T-helper 9 cell (primary cell): ENCODE measurements at places on chromosomes 4 and X.

GRCh38 chrX:20060961-20061748 is 55.6 kb downstream of the MAP7D2 start:
- no peak for DNase-seq

GRCh38 chrX:107826238-107827029 is 768 bp downstream of the MID2 start:
- DNase-seq = peak; percentile 1

- no peak for DNase-seq
Measured at GRCh38 chr4:32589853-32590252, 1869.7 kb downstream of the PCDH7 start.

DNA sequence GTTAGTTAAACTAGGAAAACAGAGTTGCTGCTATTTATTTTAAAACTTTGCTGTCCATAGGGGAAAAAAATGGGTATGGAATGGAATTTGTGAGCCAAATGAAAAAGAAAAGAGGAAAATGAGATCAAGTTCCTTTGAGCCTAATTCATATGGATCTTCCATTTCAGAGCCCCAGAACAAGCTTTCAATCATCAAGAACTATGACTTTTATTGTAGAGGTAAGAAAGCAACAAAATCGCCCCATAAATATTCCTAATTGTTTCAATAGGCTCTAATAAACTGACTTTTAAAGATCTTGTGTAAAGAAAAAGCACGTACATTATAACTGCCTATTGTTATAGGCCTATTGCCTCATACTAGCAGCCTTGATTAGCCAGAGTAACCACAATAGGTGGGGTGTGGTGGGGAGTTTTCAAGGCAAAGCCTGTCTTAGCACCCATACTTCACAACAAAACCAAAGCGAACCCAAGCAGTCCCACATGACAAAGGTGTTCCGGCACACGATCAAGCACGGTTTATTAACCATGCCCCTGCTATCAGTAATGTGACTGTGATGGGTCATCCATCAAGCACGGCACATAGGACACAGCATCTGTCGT is 44.4 kb downstream of the RBM47 start:
- DNase-seq = no peak

DNA sequence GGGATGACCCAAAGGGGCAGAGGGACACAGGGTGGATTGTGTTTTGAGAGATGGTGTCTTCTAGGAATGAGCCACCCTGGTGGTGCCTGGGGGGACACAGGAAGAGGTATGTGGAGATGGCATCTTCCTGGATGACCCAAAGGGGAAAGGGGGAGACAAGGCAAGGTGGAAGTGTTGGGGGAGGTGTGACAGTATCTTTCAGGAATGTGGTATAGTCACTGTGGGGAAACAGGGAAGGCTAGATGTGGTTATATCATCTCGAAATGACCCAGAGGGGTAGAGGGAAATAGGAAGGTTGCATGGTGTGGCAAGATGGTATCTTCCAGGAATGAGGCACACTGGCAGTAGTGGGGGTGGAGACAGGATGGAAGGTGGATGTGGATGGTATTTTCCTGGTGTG is 62.9 kb downstream of the MAOA start:
- no peak for DNase-seq

- DNase-seq = no peak
Measured at GRCh38 chrX:50629774-50630173, 159.1 kb upstream of the DGKK start.

DNA sequence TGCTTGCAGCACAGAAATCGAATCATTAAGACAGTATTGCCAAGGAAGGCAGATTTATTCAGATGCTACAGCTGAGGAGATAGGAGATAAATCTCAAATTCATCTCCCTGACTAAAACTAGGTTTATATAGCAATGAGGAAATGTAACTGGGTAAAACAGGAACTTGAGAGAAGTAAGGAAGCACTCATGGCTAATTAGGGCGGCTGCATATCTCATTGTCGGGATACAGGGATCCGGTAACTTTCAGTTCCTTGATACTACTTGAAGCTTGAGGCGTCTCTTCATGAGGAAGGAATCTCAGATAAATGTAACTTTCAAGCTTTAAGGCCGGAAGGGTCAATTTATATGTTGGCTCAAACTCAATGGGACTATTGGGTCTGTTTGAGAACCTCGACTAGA is 129.2 kb upstream of the WDR1 start:
- no peak for DNase-seq

- no peak for DNase-seq
Measured at GRCh38 chrX:65196758-65197360, 220.6 kb upstream of the ZC4H2 start.

GRCh38 chr4:23332313-23332712 is 557.5 kb downstream of the PPARGC1A start:
- no peak for DNase-seq

GRCh38 chr4:106149911-106150310 is 166.1 kb downstream of the TBCK start:
- no peak for DNase-seq

DNA sequence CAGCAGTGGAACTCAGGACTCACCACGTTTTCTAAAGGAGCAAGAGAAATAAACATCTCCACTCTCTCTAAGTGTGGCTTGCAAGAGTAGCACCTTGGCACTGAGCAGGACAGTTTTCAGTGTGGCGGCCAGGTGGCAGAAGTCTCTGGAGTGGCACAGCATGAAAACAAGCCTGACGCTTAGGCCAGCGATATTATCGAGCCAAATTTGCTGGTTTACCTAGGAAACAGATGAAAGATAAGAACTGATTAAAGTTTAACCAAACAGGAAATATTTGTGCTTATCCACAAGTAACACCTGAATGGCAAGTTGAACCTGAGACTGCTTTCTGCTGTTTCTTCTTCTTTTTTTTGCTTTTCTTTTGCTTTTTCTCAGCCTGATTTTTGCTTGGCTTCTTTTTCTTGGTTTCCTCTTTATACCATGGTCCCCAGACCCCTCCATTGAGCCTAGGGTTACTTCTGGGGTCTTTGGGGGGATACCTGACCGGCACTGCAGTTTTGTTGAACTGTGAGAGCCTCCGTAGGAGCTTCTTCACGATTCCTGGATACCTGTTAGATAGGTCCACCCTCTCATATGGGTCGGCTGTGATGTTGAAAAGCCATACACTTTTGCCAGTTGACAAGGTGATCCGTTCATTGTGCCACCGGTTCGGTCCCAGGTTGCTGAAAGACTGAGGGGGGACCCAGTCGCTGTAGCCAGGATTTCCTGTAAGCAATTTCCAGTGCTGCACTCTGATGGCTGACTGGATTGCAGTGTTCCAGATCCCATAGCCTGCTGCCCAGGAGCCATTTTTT is 77.3 kb downstream of the ARSJ start:
- DNase-seq = peak; percentile 57

DNA sequence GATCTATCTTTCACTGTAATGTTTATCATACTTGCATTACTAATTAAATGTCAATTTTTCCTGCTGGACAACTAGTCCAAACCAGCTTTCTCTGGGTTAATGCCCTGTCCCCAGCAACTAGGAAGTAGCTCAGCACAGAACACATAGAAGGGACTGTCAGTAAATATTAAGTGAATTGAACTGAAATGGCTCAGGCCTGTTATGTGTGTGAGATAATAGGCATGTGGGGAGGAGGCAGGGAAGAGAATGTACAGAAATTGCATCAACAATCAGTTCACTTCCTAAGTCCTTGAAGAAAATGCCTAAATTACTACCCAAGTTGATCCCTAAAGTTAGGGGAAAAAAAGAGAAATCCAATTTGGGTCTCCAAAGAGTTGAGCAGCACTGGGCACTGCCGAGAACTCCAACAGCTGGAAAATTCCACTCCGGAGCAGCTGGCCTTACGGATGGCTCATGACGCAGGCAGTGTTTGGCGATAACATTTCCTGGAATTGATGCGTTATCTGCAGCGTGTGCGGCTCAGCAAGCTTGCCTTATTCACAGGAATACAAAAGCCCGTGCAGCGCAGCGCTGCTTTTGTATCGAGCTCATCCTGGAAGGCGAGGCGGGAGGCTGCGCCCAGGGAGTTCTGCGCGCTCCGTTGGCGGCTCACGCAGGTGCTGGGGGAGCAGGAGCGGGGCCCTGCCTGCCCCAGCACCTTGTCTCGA is 297.3 kb upstream of the LCORL start:
- DNase-seq = no peak

DNA sequence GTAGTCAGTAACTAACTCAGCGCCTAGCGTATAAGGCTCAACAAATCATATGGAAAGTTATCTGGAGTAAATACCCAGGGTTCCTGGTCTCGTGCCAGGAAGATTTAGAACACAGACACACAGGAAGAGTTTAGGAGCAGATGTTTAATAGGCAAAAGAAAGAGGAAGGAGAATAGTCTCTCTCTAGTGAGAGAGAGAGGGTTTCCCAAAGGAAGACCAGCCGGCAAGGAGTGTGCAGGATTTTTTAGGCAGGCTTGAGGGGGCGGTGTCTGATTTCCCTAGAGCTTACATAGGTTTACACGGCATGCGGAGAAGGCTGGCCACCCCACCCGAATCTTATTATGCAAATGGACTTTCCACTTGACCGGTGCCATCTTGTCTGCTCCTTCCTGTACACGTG is 284.0 kb upstream of the FRG1 start:
- DNase-seq = no peak

- DNase-seq = no peak
Measured at GRCh38 chrX:18654875-18655836, 16.8 kb downstream of the RS1 start.

GRCh38 chrX:10244915-10245622 is 88.3 kb downstream of the CLCN4 start:
- no peak for DNase-seq

- no peak for DNase-seq
Measured at GRCh38 chr4:39390603-39391002, 16.1 kb upstream of the KLB start.

GRCh38 chr4:94961420-94961819 is 203.7 kb downstream of the BMPR1B start:
- no peak for DNase-seq

GRCh38 chr4:65670331-65671031 is at the start of gene EPHA5:
Gene EPHA5 (minus strand): TSS chr4:65670489. CDS start chr4:65669742, 747 bp downstream.
- no peak for DNase-seq

DNA sequence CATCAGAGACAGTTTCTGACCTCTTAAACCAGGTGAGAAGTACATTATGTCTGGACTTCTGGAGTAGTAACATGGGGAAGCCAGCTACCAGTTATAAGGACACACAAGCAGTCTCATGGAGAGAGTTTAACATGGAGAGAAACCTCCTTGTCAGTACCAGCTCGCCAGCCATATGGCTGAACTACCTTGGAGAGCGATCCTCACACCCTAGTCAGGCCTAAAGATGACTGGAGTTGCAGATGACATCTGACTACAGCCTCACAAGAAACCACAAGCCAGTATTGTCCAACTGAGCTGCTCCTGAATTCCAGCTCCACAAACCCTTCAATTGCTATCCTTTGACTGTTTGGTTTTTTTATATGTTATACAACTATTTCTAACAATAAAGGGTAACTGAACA is 49.8 kb downstream of the PDHA2 start:
- no peak for DNase-seq

DNA sequence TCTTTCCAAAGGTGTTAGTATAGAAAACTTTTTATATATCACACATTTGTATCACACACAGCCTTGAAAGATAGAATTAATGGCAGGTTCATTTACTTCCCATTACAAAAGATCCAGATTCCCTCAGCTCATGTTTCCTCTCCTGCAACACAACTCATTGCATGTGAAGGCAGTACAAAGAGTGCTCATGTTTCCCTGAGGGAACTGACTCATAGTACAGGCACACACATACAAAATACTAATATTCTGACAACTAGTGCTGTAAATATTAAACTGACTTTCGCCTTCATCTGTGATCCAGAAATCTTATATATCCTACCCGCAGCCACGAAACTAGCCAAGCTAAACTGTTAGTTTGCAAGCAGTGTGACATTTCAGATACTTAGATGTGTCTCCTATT is 819.8 kb upstream of the PCDH7 start:
- no peak for DNase-seq

DNA sequence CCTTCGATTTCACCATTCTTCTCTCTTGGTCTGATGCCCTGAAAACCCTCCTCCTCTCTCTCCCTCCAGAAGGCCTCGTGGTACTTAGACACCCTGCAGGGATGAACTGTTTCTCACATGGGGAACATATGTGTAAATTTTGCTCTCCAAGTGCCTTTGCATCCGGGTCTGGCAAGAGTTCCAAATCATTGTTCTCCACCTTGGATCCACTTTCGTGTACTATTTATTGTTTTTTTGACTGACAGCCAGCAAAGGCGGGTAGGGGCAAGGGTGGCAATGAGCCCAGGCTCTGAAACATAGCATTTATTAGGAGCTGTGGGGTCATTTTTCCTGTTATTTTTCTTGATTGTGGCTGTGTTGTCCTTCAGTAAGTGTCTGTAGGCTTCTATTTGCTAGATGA is 81.7 kb downstream of the RTL5 start:
- DNase-seq = no peak

- DNase-seq = no peak
Measured at GRCh38 chr4:132062611-132063239, 1086.4 kb upstream of the PCDH10 start.

GRCh38 chr4:36211084-36211483 is 33.2 kb downstream of the ARAP2 start:
- DNase-seq = no peak

- DNase-seq = no peak
Measured at GRCh38 chrX:34332334-34332733, 200.2 kb upstream of the FAM47A start.

- no peak for DNase-seq
Measured at GRCh38 chr4:14247767-14248166, 620.2 kb upstream of the BOD1L1 start.

DNA sequence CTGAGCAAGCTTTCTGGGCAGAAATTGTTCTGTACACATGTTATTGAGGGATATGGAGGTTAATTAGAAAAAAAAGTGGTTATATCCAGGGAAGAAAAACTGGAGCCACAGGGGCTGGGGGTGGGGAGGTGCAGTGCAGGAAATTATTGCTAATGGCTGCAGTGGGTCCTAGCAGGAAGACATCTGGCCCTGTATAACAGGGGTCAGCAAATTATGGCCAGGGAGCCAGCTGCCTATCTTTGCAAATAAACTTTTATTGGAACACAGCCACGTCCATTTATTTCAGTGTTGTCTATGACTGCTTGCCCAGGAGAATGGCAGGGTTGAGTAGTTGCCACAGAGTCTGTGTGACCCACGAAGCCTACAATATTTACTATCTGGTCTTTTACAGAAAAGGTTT is 23.4 kb upstream of the PRPS2 start:
- no peak for DNase-seq

DNA sequence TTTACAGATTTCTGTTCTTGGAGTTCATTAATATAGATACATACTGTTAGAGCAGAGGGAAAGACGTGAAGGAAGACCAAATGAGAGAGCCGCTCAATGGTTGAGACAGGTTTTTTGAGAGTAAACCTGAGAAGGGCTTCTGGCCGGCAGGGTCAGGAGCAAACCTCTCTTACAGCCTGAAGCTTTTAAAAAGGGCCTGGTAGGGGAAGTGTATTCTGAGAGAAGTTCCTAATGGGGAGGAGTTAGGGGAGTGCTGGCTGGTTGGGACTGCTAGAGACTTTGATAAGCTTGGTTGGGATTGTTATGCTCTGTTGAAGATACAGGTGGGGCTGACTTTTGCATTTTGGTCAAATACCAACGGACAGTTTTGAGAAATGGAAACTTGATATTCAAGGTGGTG is 186.8 kb upstream of the PABPC4L start:
- no peak for DNase-seq

GRCh38 chr4:112348488-112349158 is 51.5 kb downstream of the ALPK1 start:
- DNase-seq = no peak
